ENCODE measurements at places on chromosomes 7 and 10.

- DNase-seq = no peak
Observed at GRCh38 chr10:122665946-122666345, 33.7 kb downstream of the C10orf120 start.

GRCh38 chr10:1538531-1539061 is 198.7 kb downstream of the ADARB2 start:
- DNase-seq = no peak

GRCh38 chr7:76234931-76235441 is 33.3 kb downstream of the SRRM3 start:
- peak; percentile 85 for DNase-seq

- no peak for DNase-seq
Observed at GRCh38 chr10:80598951-80599350, 61.2 kb downstream of the SH2D4B start.

DNA sequence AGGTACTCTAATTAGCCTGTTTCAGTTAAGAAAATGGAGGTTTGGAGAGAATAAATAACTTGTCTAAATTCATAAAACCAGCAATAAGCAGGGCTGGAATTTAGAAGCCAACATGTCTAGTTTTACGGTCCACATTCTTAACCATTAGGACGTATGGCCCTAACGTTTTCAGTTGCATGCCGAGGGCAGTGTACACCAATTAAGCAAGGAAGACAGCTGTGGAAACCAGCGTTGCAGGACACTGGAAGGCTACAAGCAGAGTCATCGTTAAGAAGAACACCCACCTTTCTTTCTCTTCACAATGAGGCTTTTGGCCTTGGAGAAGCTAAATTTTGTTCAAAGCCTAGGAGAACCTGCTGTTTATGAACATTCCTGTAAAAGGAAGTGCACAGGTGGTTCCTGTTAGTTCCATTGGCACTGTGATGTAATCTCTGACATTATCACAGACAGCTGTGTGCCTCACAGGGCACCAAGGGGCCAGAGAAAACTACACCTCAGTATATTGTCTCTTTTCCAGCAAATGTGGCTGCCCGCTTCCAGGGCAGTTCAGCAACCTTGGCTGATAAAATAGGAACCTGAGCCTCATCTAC is 21.0 kb downstream of the MPP7 start:
- DNase-seq = no peak

DNA sequence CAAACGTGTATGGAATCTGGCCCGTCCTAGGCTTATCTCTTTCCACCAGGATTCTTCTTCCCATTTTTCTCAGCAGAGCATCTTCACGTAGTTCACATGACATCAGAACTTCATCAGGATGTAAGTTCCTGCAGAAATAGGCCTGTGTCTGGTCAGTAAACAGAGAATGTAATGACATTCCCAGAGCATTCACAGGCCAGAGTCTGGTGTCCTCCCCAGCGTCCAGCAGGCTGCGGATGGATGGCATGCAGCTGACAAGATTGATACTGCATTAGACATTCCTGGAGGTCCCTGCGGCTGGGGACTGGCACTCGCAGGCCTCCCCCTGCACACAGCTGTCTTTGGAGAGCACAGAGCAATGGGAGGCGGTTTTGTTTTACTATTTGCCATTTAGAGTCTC is 28.7 kb downstream of the MGMT start:
- no peak for DNase-seq

DNA sequence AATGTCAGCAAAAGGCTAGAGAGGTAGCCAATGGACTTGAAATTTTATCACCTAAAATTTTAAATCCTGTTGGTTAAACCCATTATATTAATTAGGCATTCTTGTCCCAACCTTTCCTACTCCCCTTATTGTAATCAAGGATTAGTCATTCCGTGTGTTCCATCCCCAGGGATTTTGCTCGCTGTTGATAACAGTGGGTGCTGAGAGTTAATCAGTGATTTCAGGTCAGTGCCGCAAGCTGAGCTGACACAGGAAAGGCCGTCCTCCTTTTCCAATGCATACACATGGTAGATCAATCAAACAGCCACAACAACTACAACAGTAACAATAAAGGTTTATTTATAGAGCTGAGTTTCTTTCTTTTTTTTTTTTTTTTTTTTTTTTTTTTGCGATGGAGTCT is 271.4 kb downstream of the ACTR3B start:
- DNase-seq = no peak

All from stimulated activated CD4-positive, alpha-beta T cell treated with anti-CD3 and anti-CD28 coated beads, Interleukin-1b, Interleukin-23, amount 100 ng/mL, for 48 hours (primary cell).